NCI-H2081 treated with DMSO at 0.1 percent for 48 hours (cell line): ENCODE measurements at places on chromosomes 3 and 15.
A peak's percentile ranks its signal among the peaks of the same experiment; 100 is the strongest.

- no peak for DNase-seq
Measured at GRCh38 chr3:12471241-12471640, 13.0 kb upstream of the TSEN2 start.

DNA sequence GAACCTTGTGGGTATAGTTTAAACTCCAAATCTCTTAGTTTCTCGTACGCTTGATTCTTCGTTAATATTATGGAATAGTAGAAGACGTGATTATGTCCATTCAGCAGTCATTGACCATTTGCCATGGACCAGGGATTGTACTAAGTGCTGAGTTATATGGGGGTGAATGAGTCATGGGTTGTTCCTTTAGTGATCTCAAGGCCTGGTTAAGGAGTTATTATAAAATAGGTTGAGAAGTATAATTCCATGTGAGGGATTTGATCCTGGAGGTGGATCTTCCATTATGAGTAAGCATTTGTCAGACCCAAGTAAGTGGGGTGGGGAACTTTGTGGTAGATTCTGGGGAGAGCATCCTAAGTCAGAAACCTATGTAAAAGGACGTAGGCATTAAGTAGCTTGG lies 15.4 kb downstream of the NR2C2 start:
- no peak for DNase-seq

DNA sequence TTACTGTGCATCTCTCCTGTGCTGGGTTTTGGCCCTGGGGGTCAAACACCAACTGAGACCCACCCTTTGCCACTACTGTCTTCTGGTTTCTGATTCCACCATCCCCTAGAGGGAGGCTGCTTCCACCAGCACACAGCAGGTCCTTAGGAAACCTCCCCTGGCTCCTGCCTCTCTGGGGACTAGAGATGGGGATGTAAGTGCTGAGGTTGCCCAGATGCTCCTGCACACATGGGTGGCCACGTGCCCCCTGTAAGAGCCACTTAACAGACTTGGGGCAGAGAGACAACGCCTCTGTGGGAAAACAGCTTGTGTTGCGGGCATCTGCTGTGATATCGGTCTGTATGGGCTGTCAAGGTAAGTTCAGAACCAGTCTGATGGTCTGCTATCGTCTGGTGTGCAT lies 83.4 kb downstream of the ATP2B2 start:
- DNase-seq, result no peak

GRCh38 chr3:196220587-196220986 lies 4.3 kb downstream of the SLC51A start:
- DNase-seq, result no peak

- peak; percentile 77 for DNase-seq
Measured at GRCh38 chr15:60804986-60805949, 326.3 kb upstream of the ICE2 start.

- no peak for DNase-seq
Measured at GRCh38 chr3:14124223-14124614, 451 bp downstream of the CHCHD4 start.

GRCh38 chr15:50126072-50126471 lies 7.0 kb upstream of the ATP8B4 start:
- DNase-seq, result no peak

GRCh38 chr3:152376351-152377183 lies 107.8 kb downstream of the MBNL1 start:
- no peak for DNase-seq

GRCh38 chr3:45781271-45781670 lies 15.1 kb downstream of the SLC6A20 start:
- DNase-seq, result no peak

GRCh38 chr3:134353831-134354611 lies 20.2 kb downstream of the AMOTL2 start:
- no peak for DNase-seq

DNA sequence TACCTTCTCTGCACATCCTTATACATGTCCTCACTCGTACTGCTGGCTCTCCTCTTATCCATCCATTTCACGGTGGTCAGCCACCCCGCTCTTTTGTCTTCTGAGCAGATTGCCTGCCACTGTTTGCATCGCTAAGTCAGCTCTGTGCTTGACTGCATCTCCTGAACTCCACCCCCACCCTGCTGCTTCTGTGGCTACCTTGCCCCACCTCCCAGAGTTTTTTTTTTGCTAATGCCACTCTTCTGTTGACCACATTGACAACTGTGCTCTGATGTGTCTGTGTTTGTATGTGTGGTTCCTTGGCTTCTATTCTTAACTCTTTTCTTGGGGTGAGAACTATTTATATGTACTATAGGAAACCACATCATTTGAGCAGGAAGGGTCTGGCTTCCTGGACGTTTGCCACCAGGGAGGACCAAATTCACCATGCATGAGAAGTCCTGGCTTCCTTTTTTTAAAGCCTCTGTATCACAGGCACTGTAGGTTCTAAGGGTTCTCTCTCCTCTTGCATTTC lies 12.8 kb upstream of the MTMR10 start:
- no peak for DNase-seq

- DNase-seq, result no peak
Measured at GRCh38 chr3:64361962-64362735, 136.9 kb upstream of the PRICKLE2 start.

DNA sequence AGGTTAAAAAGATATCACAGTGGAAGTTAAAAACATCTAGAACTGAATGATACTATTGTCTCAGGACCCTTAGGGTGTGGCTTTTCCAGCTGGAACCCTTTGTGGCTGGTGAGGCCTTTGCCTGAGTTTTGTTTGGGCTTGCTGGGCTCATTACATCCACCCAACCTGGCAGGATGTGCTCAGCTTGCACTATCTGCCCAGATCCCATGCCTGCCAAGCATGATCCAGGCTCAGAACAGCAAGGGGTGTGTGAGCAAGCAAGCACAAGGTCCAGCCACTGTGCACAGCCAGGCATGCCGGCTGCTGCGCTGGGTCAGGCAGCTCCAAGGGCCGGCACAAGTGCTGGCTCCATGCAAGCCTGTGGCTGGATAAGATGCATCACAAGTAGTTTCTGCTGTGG lies 512.7 kb upstream of the CDIN1 start:
- no peak for DNase-seq

- DNase-seq, result no peak
Measured at GRCh38 chr3:149647285-149647684, 10.5 kb downstream of the WWTR1 start.

DNA sequence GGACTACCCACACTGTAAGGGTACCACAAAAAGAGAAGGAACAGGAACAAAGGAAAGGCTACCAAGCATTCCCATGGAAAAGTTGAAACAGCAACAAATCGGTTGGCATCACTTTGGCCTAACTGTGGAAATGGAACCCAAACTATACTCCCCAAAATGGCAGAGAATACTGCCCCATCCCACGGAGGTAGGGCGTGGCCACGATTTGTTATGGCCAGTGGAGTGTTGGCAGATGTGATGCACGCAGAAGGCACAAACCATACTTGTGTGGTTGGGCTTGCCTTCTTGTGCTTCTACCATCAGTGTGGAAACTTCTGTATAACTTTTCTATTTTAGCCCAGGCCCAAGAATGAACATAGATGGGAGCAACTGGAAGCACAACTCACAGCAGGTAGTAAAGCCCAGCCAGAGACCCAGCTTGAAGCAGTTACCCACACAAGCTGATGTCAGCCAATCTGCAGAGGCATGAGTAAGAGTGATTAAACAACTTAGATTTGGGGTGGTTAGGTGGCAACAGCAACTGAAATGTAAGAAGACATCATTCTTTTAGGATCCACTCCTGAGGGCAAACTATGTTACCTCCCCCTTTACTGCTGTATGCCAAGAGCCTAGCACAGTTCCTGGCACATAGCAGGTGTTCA lies 64.1 kb downstream of the BTD start:
- DNase-seq, result no peak

GRCh38 chr15:60222404-60222803 lies 175.4 kb downstream of the ANXA2 start:
- no peak for DNase-seq

DNA sequence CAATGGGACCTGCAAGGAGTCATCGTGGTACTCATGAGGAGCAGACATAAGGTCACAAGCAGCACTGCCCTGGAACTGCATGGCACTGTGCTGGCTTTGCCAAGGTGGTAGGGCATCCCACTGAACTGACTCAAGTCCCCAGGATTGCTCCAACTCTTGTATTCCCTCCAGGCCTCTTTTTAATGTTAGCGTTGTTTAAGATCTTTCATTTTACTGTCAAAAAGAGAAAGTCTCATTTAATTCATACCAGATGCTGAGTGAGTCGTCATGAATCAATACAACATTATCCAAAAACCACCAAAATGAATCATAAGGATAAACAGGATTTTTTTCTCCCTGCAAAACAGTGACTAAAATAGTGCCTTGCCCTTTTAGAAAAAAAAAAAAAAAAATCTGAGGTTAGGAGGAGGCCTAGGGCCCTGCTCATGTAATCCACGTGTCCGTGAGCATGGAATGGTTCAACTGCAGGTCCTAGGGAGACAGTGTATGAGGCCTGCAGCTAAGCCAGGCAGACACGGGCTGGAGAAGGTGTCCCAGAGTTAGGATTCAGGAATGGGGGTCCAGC lies 36.7 kb upstream of the BLM start:
- no peak for DNase-seq

DNA sequence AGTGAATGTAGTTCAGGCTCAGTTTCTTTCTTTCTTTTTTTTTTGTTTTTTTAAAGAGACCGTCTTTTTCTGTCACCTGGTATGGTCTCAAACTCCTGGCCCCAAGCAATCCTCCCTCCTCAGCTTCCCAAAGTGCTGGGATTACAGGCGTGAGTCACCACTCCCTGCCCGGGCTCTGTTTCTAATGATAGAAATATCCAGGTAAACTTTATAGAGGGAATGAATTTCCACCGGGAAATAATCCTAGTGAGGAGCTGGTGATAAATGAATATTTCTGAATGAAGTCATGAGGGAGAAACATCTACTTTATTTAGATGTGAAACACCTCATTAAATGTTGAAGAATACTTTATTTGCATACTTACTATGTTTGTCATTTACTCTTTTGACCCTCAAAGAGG lies 7.2 kb downstream of the RNF13 start:
- DNase-seq, result no peak

GRCh38 chr3:157518881-157519280 lies 15.7 kb upstream of the VEPH1 start:
- no peak for DNase-seq

DNA sequence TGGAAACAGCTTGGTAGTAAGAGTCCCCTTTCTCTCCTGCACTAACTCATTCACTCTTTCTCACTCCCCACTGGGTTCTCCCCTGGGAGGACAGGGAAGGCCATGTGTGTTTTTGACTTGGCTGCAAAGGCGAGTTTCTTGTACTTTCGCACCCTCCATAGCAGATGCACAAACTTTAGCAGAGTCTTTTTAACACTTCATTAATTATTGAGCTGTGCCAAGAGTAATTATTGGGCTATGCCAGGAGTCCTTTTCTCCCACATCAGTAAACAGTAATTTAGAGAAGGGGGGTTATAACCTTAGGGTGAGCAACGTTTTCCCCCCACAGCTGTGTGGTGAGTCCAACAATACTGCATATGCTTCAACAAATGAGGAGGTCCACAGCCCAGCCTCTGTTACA lies 224.4 kb upstream of the ATP11B start:
- DNase-seq, result no peak
